ENCODE measurements at places on chromosomes 6 and 20. TPM values are rescaled to one million over a fixed set of nuclear protein-coding genes. Genes with fewer than 3 reads are reported as not detected.

- H3K27me3 ChIP-seq = no peaks in the 10 kb centered on the region
- no peak overlapping the region for H3K27ac ChIP-seq
- H3K4me3 ChIP-seq = no peak overlapping the region
- no peak for DNase-seq
Measured at GRCh38 chr6:2026133-2026532, 219.3 kb downstream of the GMDS start.

- no peaks in the 10 kb centered on the region for H3K36me3 ChIP-seq
- H3K4me1 ChIP-seq = peaks cover under 1% of the 10 kb centered on the region
- H3K27me3 ChIP-seq = no peaks in the 10 kb centered on the region
- no peak overlapping the region for H3K4me3 ChIP-seq
- no peak for DNase-seq
Measured at GRCh38 chr20:44362466-44362940, 7.0 kb downstream of the HNF4A start.

DNA sequence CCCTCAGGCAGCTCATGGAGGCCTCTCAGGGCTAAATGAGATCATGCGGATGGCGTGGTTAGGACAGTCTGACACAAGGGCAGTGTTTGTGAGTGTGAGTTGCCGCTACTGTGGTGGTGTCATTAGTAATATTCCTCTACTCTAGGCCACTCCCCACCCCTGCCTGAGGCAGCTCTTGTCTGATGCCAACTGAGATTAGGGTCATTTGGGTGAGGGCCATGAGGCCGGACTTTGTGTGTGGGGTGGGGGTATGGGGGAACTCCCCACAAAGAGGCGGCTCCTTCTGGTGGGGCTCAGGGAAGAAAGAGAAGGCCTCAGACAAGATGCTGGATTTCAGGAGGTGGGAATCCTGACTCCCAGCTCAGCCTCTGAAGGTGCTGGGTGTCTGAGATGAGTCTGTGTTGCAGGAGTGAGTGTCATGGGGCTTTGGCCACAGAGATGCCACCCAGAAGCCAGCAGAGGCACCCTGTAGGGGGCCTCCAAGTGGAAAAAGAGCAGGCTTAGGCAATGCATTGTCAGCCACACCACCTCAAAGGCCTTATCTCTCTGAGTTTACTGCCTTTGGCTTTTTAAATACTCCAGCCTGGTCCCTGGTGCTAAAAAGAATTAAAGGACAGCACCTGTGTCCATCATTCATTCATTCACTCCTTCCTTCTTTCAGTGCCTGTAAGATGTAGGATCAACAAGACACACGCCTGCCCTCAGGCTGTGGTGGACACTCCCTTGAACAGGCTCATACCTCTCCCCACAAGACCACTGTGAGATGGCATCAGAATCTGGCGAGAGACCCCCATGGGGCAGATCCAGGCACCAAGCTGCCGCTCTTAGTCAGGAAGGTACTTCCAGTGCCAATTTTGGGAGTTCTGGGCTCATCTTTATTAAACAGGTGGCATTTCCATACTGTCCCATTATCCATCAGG, 175.2 kb downstream of the MRPL14 start:
- H3K27ac ChIP-seq = no peak overlapping the region
- no peaks in the 10 kb centered on the region for H3K36me3 ChIP-seq
- H3K4me1 ChIP-seq = no peaks in the 10 kb centered on the region
- H3K27me3 ChIP-seq = no peaks in the 10 kb centered on the region
- no peak overlapping the region for H3K4me3 ChIP-seq
- no peak for DNase-seq

DNA sequence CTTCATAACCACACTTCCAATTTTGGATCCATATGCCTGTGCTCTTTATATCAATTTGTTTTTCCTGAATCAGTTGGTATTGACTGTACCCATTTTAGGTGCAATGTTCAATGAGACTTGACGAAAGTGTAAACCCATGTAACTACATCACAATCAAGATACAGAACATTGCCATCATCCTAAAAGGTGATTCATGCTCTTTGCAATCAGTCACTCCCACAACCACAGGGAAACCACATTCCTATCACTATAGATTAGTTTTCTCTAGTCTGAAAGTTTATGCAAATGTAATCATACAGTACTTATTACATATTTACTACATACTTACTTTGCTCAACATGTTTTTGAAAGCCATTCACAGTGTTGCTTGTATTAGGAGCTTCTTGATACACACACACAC, 167.4 kb downstream of the ADGRG6 start:
- no peak overlapping the region for H3K27ac ChIP-seq
- no peaks in the 10 kb centered on the region for H3K36me3 ChIP-seq
- no peaks in the 10 kb centered on the region for H3K4me1 ChIP-seq
- DNase-seq = no peak

GRCh38 chr6:4358414-4359107, 223.2 kb upstream of the ECI2 start:
- H3K36me3 ChIP-seq = no peaks in the 10 kb centered on the region
- H3K4me1 ChIP-seq = peaks cover 3% of the 10 kb centered on the region
- H3K4me3 ChIP-seq = no peak overlapping the region
- peak; percentile 90 for DNase-seq
- H3K27me3 ChIP-seq = no peaks in the 10 kb centered on the region

DNA sequence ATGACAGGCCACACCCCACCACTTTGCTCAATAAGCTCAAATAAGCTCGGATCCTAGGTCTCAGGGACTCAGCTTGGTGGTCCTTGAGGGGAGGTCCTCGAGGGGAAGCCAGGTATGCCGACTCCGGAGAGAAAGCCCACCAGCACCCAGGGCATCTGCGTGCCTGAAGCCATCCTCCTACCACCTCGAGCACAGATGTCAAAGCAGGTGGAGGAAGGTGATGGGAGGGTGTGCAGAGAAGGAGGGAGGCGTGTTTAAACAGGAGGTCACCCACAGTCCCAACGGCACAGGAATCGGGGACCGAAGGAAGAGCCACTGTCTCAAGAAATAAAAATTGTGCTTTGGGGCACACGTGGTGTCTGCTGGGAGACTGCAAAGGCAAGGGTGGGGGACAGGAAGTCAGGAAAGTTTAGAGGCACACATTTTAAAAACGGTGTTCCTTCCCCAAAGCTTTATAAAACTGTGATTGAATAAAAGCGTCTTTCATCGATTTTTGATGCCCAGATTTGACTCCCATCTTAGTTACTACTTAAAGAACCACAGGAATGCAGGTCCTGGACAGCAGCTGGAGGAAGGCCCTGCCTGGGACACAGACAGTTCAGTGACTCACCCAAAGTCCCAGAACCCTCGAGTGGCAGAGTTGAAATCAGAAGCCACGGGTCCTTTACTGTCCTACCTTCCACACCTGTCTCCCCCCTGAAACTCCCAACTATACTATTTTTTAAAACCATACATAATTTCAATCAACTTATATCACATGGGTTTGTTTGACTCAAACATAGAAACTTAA, 221.0 kb upstream of the PDE10A start:
- no peaks in the 10 kb centered on the region for H3K4me1 ChIP-seq
- no peak overlapping the region for H3K27ac ChIP-seq
- DNase-seq = no peak
- H3K4me3 ChIP-seq = no peak overlapping the region

GRCh38 chr6:16184129-16184528, 54.3 kb upstream of the GMPR start:
- no peak overlapping the region for H3K4me3 ChIP-seq
- no peak for DNase-seq
- H3K27ac ChIP-seq = no peak overlapping the region
- no peaks in the 10 kb centered on the region for H3K4me1 ChIP-seq
- no peaks in the 10 kb centered on the region for H3K27me3 ChIP-seq
- H3K36me3 ChIP-seq = no peaks in the 10 kb centered on the region

DNA sequence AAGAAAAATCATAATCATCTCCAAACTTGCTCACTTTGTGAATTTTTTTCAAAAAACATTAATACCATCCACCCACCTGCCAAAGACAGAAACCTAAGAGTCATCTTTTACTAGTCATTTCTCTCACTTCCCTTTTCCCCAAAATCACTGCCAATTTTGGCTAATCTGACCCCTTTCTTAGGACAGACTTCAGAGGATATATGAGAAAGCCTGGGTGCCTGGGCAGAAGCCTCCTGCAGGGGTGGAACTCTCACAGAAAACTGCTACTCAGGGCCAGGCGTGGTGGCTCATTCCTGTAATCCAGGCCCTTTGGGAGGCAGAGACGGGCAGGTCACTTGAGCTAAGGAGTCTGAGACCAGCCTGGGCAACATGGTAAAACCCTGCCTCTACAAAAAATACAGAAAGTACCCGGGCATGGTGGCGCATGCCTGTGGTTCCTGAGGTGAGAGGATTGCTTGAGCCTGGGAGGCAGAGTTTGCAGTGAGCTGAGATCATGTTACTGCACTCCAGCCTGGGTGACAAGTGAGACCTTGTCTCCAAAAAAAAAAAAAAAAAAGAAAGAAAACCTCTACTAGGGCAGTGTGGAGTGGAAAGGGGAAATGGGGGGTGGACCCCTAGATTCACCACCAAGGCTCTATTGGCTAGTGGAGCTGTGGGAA, 3.8 kb downstream of the DEK start:
- DNase-seq = no peak
- H3K27me3 ChIP-seq = no peaks in the 10 kb centered on the region
- H3K36me3 ChIP-seq = peaks cover 17% of the 10 kb centered on the region
- no peak overlapping the region for H3K4me3 ChIP-seq
- H3K27ac ChIP-seq = no peak overlapping the region

- H3K4me1 ChIP-seq = no peaks in the 10 kb centered on the region
- no peak overlapping the region for H3K4me3 ChIP-seq
- no peak overlapping the region for H3K27ac ChIP-seq
- H3K27me3 ChIP-seq = no peaks in the 10 kb centered on the region
- DNase-seq = no peak
- no peaks in the 10 kb centered on the region for H3K36me3 ChIP-seq
Measured at GRCh38 chr6:91031581-91031980, 444.7 kb upstream of the MAP3K7 start.

GRCh38 chr6:6390849-6391602, 70.6 kb upstream of the F13A1 start:
- H3K4me1 ChIP-seq = no peaks in the 10 kb centered on the region
- no peaks in the 10 kb centered on the region for H3K27me3 ChIP-seq
- no peaks in the 10 kb centered on the region for H3K36me3 ChIP-seq
- H3K27ac ChIP-seq = no peak overlapping the region
- H3K4me3 ChIP-seq = no peak overlapping the region

DNA sequence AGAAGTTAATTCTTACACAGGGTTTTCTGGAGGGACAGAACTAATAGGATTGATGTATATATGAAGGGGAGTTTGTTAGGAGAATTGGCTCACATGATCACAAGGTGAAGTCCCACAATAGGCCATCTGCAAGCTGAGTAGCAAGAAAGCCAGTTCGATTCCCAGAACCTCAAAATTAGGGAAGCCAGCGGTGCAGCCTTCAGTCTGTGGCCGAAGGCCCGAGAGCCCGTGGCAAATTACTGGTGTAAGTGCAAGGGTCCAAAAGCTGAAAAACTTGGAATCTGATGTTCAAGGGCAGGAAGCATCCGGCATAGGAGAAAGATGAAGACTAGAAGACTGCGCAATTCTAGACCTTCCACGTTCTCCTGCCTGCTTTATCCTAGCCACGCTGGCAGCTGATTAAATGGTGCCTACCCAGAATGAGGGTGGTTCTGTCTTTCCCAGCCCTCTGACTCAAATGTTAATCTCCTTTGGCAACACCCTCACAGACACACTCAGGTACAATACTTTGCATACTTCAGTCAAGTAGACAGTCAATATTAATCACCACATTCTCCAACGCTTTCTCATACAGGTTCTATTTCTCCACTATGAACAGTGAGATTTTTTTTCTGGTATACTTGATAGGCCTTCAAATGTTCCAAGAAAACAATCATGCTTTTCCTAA, 357.0 kb downstream of the LAMA2 start:
- H3K4me1 ChIP-seq = no peaks in the 10 kb centered on the region
- H3K27ac ChIP-seq = no peak overlapping the region
- DNase-seq = no peak
- H3K4me3 ChIP-seq = no peak overlapping the region
- H3K27me3 ChIP-seq = no peaks in the 10 kb centered on the region

- H3K4me1 ChIP-seq = no peaks in the 10 kb centered on the region
- no peaks in the 10 kb centered on the region for H3K27me3 ChIP-seq
- DNase-seq = no peak
Measured at GRCh38 chr6:80607811-80608391, 501.4 kb downstream of the BCKDHB start.

- no peak for DNase-seq
- H3K27me3 ChIP-seq = no peaks in the 10 kb centered on the region
- no peak overlapping the region for H3K27ac ChIP-seq
- no peaks in the 10 kb centered on the region for H3K36me3 ChIP-seq
- H3K4me3 ChIP-seq = no peak overlapping the region
Measured at GRCh38 chr6:43945768-43946080, 175.7 kb downstream of the VEGFA start.

- H3K4me3 ChIP-seq = no peak overlapping the region
- H3K27me3 ChIP-seq = no peaks in the 10 kb centered on the region
- H3K36me3 ChIP-seq = no peaks in the 10 kb centered on the region
Measured at GRCh38 chr20:23869520-23869919, 10.0 kb downstream of the CST5 start.

DNA sequence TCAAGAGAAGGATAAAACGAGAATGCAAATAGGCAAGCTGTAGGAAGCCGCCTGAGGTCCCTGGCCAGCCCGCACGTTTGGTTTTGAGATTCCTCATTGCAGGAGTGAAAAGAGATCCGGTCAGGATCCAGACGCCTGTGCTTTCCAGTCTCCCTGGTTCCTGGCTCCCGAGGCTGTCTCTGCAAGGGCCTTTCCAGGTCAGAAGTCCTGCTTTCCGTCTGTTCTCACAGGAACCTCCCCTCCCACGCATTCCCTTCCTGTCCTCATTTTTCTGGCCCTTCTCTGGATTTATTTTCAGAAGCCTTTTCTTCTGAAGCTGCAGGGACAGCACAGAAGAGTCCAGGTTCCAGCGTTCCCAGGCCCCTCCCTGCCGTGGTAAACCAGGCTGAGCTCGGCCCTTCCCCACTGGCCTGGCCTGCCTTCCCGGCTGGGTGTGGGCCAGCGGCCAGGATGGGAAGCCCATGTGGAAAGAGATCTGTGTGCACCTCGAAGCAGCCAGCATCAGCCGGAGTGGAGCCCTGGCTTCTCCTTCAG, 54.0 kb downstream of the TMEM242 start:
- no peak overlapping the region for H3K4me3 ChIP-seq
- peak; percentile 38 for DNase-seq
- H3K27me3 ChIP-seq = no peaks in the 10 kb centered on the region

Gene HUS1B
- 0.40 TPM for total RNA-seq

Gene FAM83C
- total RNA-seq = not detected

Gene MOXD1
- 0.72 TPM for total RNA-seq

Gene C6orf15
- total RNA-seq = not detected

Gene DZANK1
- total RNA-seq = 0.73 TPM

Gene CALHM6
- 0.98 TPM for total RNA-seq

Gene PLEKHG1
- total RNA-seq = 2.2 TPM

Gene PI3
- not detected for total RNA-seq

Gene FOXA2
- total RNA-seq = 30.1 TPM

Gene IRF4
- total RNA-seq = 1.0 TPM

Gene MACROD2
- 2.3 TPM for total RNA-seq

Gene BANF2
- 2.5 TPM for total RNA-seq

Gene SIM1
- total RNA-seq = 4.3 TPM

Data from pancreas (tissue), 10 donors.